ENCODE measurements at places on chromosomes 12 and 14. TPM values are rescaled to one million over a fixed set of nuclear protein-coding genes. Genes with fewer than 3 reads are reported as not detected.

The CLEC7A gene
- 4.8 TPM for polyA plus RNA-seq

The RAD9B gene
- polyA plus RNA-seq: 2.2 TPM

The TAS2R13 gene
- polyA plus RNA-seq: not detected

The LMNTD1 gene
- not detected for polyA plus RNA-seq

- no peak for DNase-seq
Observed at GRCh38 chr12:9760699-9761418, at the start of gene CD69. CD69 (minus strand) TSS chr12:9760901; CDS start chr12:9760820, 81 bp downstream.
